Renal cortex interstitium (tissue), 15 donors: ENCODE measurements at places on chromosomes 5 and 9.

GRCh38 chr5:158643840-158644239, 455.9 kb downstream of the EBF1 start:
- no peak for DNase-seq

- no peak for DNase-seq
These were observed 73.6 kb upstream of the TGFBR1 start for GRCh38 chr9:99031319-99031718.

GRCh38 chr5:68823301-68823700, 270.5 kb upstream of the SLC30A5 start:
- DNase-seq = no peak

DNA sequence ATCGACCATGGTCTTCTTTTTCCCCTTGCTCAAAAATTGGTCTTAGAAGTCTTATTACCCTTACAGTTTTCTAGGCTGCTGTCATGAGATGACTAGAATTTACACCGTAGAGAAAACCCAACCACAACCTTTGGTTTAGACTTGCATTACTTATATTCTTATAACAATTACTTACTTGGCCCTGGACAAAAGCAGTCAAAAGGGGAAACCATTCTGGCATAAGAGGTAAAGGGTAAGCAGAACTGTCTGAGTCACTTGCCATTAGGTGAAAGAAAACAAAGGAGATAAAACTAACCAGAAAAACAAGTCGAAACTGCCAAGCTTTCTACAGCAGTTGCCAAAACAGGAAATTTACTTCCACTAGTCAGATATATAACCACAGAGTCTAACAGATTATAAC, 17.9 kb downstream of the TMEM245 start:
- no peak for DNase-seq

- DNase-seq = no peak
These were observed 446.9 kb upstream of the CD180 start for GRCh38 chr5:67643536-67643935.

- DNase-seq = no peak
These were observed 82.6 kb downstream of the ADRB2 start for GRCh38 chr5:148909040-148909439.

GRCh38 chr9:95857124-95857523, 18.4 kb upstream of the ERCC6L2 start:
- DNase-seq = no peak

GRCh38 chr5:68534131-68534940, 318.8 kb downstream of the PIK3R1 start:
- no peak for DNase-seq

GRCh38 chr9:115524453-115525059, 406.6 kb upstream of the TNC start:
- peak; percentile 87 for DNase-seq

GRCh38 chr5:98798371-98798770, 24.9 kb downstream of the RGMB start:
- no peak for DNase-seq

- no peak for DNase-seq
These were observed 135.0 kb upstream of the IRX4 start for GRCh38 chr5:2017540-2018389.

GRCh38 chr5:67281874-67282273, 85.3 kb upstream of the CD180 start:
- no peak for DNase-seq

DNA sequence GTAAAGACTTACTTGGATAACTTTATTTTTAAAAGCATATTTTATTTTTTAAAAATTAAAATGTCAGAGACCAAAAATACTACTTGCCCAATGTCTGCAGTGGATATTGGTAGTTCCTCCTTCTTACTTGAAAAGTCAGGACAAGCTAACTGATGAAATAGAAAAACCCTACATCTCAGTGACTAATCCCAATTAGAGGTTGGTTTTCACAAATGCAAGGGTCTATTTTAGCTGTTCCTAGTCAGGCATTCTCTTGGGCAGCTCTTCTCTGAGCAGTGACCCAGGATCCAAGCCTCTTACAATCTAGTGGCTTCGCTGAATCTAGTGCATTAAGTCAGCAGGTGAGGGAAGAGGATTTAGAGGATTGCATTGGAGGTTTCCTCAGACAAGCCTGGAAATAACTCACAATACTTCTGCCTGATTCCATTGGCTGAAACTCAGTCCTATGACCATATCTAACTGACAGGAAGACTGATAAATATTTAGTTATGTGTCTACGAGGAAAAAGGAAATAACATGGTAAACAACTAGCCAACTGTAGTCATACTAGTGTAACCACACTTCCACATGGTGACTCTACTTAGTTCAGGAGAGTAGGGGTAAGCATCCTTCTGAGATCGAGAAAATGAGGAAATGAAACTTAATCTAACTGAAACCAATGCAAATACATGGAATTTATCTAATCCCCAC, 34.2 kb upstream of the MIER3 start:
- no peak for DNase-seq

DNA sequence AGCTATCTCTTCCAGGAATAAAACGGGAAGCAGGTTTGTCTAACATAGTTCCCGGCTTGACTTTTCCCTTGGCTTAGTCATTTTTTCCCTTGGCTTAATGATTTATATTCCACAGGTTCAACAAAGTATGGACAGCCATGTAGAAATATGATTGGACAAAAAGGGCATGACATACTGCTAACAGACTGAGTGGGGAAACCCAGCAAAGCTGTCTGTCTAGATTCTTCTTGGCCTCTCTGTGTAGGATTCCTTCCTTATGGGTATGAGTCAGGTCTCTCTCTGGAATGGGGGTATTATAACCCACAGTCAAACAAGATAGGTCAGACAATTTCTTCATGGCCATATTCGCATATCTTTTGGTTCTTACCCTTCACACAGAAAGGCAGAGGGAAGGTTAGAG, 5.7 kb upstream of the MTAP start:
- no peak for DNase-seq

- no peak for DNase-seq
These were observed 121.7 kb downstream of the ADAMTS6 start for GRCh38 chr5:65359981-65360380.

DNA sequence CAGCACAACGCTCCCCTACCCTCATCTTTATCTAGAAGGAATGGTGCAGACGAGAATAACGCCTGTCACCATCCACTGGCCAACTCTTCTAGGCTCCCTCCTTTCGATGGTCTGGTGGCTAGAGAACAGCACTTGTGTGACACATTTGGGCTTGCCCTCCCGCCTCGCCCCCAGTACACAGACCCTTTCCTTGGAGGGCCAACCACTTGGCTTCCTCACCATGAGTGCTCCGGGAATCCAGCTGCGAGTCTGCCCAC, 1.4 kb downstream of the GNAQ start:
- no peak for DNase-seq

DNA sequence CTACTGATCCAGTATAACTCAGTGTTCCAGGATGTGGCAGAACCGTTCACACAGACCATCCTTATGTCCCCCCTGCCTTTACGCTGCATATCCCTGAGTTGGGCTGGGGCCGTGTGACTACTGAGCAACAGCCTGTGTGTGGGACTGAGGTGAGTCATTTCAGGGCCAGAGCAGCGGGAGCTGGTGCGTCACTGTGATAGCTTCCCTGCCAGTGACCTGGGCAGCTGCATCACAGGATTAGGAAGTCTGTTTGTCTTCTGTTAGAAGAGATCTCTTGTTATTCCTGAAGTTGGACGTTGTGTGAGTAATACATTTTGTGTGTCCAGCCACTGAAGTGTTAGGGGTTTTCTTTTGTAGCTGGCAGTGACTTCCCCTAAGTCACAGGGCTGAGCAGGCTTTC, 35.6 kb downstream of the TPPP start:
- DNase-seq = no peak

DNA sequence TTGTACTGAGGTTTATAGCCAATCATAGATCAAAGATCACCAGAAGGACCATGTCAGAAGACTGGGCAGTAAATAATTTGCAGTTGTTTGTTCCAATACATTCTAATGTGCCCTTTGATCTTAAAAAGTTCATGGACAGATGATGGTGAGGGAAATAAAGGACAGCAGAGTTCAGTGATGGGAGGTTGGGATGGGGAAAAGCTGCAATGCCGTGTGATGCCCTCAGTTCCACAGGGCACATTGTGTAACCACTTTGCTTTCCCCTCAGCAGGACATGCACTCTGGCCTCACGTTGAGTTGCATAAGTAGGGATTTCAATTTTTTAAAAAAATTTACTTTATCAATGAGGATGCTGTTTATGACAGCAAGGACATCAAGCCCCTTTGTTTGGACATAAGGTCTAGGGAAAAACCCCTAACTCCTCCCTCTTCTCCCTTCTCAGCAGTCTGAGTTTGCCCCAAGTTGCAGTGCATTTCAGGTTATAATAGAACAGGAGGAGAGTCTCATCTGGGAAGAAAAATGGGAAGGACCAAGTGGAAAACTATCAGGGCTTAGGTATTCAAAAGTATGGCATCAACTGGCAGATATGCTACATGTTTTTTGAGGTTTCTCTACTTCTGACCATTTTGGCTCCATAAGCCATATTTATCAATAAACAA, 83.1 kb upstream of the TMED7 start:
- DNase-seq = no peak
